ENCODE measurements at places on chromosomes 12 and 14.

- DNase-seq, result no peak
Observed at GRCh38 chr12:5026342-5026938, 17.2 kb upstream of the KCNA5 start.

GRCh38 chr14:55851301-55851700, 266.9 kb upstream of the PELI2 start:
- no peak for DNase-seq

DNA sequence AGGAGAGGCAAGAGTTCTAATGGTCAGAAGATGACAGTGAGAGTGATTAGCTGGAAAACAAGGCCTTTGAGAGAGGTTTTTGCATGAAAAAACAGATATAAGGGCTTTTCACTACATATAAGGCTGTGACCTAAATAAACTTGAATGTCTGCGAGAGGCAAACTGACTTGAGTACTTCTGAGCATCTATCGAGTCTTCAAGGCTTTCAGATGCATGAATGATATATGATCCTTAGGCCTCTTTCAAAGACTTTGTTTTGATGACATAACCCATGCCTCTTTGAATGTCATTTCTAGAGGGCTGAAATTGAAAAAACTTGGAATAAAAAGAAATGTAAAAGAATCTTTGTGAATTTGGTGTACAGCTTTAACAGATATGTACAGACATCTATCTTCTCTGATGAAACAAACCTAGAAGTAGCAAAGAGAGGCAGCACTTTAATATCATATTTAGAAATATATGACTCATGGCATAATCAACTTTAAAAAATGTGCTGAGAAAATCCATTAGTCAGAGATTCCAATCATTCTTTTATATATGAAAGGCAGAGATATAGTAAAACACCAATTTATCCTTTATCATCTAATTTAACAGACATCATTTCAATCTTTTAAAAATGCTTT, 72.6 kb downstream of the PPM1H start:
- DNase-seq, result no peak

DNA sequence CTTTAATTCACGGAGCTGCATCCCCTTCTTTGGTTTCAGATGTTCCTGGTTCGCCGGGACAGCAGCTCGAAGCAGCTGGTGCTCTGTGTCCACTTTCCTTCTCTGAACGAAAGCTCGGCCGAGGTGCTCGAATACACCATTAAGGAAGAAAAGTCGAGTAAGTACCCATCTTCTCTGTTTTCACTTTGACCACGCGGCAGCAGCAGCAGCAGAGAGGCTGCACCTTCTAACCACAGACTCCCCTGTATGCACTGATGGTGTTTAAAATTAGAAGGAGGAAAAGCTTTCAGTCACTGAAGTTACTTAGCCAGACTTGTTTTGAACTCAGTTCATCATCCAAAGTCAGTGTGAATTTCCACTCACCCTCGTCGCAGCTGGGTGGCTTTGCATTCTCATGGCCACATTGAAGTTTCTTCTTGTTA, 63.8 kb downstream of the RIN3 start:
- DNase-seq, result no peak

GRCh38 chr14:68099495-68100045, 280.0 kb downstream of the RAD51B start:
- DNase-seq, result no peak

DNA sequence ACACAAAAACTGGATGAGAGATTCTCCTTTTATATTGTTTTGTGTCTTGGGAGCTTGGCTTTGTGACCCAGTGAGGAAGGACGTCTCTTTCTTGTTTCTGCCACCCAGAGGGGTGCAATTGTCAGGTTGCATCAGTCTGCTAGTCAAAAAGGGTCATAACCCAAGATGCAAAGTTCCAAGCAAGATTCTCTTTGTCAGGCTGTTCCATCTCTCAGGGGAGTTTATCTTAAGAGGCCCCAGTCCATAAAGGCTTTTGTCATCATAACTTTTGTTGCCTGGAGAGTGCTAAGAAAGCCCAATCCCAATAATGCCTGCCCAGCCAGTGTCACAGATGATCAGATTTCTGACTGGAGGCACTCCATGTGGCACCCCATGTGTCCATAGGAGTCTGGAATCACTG, 444.9 kb downstream of the TRHDE start:
- no peak for DNase-seq

DNA sequence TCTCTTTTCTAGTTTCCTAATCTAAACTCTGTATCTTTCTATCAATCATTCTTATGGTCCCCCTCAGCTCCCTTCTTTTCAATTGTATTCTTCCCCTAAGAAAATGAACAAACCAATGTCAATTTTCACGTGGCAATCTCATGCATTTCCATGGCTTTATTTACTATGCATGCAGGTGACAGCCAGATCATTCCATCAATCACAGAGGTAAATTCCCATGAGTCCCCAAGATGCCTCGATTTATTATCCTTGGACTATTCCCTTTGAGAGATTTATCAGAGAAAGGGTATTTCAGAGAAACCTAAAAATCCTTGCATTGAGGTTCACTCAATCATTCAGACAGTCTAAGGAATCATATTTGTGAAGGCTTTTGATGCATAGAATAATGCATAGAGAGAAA, 301.2 kb downstream of the DIO2 start:
- DNase-seq, result no peak

- no peak for DNase-seq
Observed at GRCh38 chr12:105986779-105987684, 151.7 kb downstream of the NUAK1 start.

- no peak for DNase-seq
Observed at GRCh38 chr14:36555998-36556743, 26.2 kb downstream of the NKX2-8 start.

DNA sequence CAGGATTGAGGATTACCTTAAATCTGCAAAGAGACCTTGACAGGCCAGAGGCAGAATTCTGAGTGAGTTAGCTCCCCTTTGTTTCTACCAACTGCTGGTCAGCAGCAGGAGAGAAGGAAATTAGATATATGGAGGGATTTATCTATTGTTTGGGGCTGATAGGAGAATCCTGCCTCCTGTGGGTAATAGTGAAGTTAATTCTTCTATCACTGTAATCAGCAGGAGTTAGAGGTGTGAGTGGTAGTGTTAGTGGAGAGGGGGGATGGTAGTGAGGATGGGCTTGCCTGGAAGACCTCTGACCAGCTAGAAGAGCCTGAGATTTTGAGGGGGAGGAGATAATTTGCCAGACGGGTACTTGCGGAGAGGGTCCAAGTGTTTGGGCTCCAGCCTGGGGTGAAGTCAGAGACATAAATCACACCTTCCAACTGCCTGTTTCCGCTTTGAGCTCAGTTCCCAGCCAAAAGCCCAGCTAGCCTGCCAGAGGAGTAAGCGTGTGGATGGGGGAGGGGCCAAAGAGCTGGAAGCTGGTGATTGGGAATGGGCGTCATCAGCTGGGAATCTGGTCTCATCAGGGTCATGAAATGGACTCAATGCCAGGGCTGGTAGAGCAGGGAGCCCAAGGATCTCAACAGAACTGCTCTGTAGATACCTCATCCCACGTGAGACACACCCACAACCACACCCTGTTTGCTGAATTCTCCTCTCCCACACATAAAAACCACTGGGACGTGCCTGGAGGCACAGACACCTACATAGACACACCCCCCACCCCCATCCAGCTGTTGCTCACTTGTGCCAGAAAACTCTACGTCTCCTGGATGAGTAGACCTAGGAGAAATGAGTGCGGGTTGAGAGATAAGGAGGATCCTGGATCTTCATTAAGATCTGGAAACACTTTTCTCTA, 13.1 kb upstream of the ITGA5 start:
- DNase-seq, result no peak

DNA sequence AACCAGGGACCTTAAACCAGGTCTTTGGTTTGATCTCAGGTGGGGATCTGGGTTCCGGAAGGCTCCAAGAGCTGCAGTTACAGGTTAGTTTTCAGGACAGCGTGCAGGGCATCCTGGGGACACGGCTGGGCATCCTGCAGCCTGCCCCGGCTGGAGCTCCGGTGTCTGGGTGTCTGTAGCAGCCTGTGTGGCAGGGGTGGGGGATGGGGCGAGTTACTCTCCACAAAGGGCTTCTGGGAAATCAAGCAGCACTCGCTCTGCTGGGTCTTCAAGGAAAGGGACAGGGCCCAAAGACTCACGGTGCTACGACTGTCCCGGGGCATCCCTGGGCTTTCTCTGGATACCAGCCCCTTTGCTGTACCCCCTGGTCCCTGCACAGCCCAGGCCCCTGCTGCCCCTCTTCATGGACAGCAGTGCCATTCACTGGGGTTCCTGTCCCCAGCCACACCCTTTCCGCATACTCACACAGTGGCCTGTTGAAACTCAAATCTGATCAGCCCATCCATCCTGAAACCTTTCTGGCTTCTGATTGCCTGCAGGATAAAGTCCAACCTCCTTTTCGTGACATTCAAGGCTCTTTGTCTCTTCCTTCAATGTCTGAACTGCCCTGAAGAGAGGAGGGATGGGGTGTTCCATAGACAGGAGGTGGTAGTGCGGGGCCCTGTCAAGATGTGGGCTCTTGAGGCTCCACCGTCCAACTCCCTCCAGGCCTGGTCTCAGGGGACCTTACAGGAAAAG, 22.2 kb upstream of the PPP1R13B start:
- DNase-seq, result no peak

DNA sequence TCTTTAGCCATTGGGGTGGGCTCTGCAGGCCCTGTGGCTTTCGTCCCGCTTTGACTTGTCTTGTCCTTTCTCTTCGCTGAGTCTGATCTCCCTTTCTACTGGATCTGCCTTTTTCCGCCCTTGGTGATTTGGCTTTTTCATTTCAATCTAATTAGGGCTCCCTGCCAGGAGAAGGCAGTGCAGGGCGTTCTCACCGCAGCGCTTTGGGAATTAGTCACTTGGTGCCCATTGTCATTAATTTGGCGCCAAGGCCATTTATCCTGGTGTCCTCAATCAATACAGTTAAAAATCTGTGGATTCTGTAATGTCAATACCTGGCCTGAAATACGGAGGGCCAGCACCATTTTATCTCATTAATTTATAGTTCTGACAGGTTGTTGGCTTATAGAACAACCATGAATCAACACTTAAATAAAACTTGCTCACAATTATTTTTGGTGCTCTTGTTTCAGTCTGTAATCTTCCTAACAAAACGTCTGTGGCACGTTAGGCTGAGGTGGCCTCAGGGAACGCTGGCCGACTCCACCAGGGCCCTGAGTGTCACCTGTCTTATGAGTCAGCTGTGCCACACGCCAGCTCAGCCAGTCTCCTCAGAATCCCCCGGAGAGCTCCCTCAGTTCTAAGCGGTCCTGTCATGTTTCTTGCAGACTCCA, 115.7 kb downstream of the BEGAIN start:
- DNase-seq, result no peak

DNA sequence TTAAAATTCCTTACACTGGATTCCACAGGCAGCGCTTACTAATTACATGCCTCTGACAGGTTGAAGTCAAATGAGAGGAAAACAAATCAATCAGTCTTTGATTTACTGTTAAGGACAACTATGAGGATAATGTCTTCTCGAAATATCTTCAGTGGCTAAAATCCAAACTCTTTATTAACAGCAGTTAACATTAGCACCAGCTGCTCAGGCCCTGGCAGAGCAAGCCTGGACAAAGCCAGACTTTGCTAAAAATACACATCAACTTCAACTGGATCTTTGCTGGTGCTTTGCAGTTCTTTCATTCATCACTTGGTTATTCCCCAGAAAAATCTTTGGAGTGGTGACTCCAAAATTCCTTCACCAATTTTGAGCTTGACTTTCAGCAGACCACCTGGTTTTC, 98.7 kb downstream of the HECTD4 start:
- DNase-seq, result no peak

- no peak for DNase-seq
Observed at GRCh38 chr14:74160763-74161162, 76.0 kb downstream of the LIN52 start.

DNA sequence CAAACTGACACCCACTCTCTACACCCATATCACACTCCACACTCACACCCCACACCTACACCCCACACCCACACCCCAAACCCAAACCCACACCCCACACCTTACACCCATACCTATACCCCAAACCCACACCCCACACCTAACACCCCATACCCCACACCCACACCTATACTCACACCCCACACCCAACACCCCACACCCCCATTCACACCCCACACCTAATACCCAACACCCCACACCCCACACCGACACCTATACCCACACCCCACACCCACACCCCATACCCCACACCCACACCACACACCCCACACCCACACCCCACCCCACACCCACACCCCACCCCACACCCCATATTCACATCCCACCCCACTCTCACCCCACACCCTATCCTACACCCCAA, 38.5 kb downstream of the TMEM120B start:
- DNase-seq, result no peak

GRCh38 chr12:93540466-93540865, 32.0 kb upstream of the SOCS2 start:
- no peak for DNase-seq

DNA sequence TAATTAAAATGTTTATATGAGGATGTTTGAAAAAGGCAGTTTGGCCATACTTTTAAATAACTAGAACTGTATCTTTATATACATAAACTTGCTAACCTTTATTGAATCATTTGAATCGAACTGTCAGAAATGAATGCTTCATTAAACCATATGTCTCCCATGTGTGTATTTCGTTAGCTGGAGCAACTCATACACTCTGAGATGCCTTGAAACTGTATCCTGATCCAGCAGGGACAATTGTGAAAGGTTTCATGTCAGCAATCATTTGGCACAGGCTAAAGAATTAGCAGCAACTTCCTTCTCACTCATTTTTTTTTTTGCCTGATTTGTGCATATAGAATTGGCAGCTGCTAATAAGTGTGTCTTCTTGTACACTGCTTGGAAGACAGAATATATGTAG, 109.9 kb downstream of the NAV3 start:
- DNase-seq, result no peak

DNA sequence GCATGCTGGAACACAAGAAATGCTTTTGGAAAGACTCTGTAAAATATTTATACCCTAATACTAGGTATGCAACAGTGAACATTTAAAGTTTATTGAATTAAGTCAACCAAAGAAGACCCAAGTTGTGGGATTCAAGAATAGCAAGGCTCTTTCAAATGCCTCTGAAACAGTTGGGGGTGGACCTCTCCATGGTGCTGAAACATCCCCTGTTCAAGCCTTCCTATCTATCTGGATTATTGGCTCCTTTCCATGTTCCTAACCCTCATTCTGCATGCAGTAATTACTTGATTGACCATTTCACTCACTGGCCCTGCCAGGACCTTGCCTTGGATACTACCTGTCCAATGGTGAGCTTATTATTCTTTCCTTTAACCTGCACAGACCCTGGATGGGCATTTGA, 349.7 kb downstream of the NRXN3 start:
- DNase-seq, result no peak

DNA sequence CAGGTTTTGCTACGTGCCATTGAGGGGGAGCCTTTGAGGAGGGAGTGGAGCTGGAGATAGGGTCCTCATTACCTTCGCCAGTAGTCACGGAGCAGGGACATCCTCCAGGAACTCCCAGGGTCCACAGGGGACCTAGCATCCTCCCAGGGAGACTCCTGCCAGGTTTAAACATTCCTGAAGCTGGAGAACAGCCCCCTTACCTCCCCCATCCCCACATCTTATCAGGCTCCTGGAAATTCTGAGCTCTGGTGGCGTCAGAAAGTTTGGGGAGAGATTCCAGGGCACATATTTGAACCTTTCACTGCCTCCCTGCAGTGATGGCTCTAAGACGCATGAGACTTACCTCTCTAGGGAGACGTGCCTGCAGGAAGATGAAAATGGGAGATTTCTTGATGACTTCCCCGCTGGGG, 192.3 kb upstream of the GSC start:
- DNase-seq, result no peak
